ENCODE measurements at places on chromosomes 2 and 18.

GRCh38 chr2:239226677-239227581 lies 173.9 kb downstream of the HDAC4 start:
- no peak for DNase-seq

- DNase-seq: no peak
These were observed 33.4 kb upstream of the DPP4 start for GRCh38 chr2:162107361-162107901.

DNA sequence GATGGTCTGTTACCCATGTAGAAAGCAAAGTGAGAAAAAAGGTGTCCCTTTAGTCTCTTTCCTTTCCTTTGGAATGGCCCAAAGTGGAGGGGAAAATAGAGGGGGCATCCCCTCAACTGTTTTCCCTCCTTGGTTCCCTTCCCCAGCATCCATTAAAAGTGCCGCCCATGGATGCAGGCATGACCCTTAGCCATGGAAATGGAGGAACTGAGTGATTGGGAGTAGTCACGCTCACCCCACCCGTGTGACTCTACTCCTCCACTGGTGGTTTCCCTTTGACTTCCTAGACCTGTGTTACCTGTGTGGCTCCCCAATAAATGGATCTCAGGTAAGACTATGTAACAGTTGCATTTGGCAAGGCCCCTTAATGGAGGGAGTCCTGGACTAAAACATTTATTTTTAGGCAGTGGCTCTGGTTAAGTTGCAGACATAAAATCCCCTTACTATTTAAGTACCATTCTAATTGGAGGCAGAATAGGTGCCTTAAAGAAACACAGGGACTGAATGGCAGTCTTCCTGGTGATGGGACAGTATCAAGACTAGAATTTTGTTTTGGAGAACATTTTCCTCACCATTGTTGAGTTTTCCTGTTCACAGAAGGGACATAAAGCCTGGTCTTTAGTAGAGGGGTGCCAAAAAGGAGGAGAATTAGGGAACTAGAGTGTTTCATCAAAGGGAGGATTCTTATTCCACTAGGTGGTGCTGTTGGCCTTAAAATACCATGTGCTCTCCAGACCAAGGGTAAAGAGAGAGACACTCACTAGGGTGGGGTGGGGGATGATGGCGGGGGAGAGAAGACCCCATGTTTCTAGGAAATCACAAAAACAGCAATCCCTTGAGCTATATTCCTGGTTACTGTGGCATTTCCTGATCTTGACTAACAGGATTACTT lies 25.7 kb upstream of the PLA2R1 start:
- no peak for DNase-seq

DNA sequence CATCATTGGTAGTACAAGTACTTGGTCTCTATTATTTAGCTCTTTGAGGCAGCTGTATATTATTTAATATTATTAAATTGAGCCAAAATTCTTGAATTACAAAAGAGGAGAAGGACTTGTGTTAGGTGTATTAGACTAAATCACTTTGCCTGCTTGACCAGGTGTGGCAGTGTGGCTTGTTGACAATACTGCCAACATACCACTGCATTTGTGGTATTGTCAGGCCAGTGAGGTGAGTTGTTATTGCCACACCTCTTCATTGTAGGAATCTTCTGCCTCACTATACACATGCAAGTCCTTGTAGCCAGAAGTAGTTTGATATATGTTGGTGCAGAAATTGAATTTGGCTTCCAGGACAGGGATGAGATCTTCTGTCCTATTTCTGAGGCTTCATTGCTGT lies 40.5 kb downstream of the CYP20A1 start:
- DNase-seq: no peak

DNA sequence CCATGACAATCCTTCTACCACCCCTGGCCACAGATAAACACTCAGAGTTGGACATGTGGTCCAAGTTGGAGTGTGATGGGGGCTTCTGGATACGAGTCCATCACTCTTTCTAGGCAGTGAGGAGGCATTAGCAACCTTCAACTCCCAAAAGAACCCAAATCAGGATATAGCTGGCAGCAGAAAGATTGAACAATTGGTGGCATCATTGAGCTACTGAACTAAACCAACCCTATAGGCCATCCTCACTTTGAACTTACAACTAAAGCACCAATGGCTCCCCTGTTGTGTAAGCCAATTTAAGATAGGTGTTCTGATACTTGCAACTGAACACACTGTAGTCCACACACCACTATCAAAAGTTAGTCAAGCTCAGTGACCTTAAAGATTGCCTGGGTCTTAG lies 24.0 kb upstream of the MARCO start:
- no peak for DNase-seq

DNA sequence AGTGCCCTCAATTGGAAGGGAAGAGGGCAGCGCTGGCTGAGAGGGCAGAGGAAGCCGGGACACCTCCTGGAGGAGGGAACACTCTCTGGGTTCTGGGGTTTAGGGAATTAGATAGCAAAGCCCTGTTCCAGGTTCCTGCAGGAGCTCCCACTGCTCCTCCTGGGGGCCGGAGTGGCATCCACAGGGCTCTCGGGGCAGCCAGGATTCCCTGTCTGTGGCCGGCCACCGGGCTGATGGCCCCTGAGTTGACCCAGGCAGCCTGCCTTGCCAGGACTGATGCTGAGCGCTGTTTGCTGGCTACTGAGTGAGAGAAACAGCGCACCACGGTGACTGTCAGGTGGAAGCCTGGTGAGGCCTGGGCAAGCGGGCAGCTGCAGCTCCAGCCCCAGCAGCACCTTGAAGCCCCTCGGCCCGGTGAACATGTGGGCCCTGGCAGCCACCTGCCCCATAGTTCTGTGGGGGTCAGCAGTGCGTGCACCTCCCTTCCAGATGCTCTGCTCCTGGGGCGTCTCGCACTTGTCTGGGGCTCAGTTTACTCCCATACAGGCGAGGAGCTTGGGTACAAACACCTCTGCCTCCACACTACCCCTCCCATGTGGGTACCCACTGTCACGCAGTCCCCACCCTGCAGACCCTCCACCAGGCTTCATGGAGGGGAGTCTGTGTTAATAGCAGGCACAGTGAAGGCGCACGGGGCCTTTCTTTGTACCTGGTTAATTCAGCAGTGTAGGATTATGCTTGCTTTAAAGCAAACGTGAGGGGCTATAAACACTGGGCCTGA lies 7.7 kb upstream of the ALLC start:
- no peak for DNase-seq

- no peak for DNase-seq
These were observed 36.3 kb downstream of the ATP9B start for GRCh38 chr18:79105455-79105854.

GRCh38 chr2:240327566-240327965 lies 107.9 kb upstream of the GPC1 start:
- DNase-seq: no peak

GRCh38 chr2:204049635-204050034 lies 113.1 kb downstream of the ICOS start:
- no peak for DNase-seq

- DNase-seq: no peak
These were observed 86.2 kb downstream of the SMIM21 start for GRCh38 chr18:75341267-75341666.

DNA sequence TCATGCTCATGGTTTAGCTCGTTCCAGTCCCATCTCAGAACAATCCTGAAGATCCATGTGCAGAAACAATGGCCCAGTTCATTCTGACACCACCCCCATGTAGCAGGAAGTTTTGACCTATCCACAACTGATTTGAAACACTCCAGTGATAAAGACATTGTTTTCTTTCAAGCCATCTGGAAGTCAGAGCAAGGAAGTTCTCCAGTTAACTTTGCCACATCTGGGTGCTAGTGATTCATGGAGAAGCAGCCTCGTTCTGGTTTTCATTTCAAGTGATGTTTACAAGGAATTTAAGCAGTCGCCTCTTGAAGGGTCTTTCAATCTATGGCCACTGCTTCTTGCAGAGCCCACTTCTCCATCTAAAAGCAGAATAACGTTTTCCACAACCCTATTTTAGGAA lies 36.6 kb upstream of the TWIST2 start:
- DNase-seq: no peak

- no peak for DNase-seq
These were observed 116.0 kb downstream of the GALR1 start for GRCh38 chr18:77365667-77366066.

GRCh38 chr2:23388294-23388693 lies 3.3 kb downstream of the KLHL29 start:
- DNase-seq: no peak

DNA sequence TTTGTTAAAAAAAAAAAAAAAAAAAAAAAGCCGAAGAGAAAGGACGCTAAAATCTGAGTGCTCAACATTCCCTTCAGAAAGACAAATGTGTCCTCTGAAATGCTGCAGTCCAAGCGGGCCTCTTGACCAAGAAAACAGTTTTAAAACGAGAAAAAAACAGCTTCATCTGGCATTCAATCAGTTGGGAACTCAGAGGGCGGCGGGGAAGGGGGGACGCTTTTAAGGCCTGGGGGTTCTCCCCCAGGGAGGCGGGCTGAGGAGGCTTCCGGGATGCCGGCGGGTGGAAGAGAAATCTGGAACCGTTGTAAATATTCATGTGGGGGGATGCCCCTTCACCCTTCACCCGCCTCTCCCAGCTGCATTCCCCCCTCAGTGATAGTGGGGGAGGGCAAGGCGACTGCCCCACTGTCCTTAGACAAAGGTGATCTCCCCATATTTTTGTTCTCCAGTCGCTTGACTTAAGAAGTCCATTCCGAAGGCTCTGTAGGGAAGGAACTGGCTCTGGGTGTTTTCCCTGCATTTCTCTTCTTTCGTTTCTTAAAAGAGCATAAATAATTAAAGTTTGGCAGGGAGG lies 3.3 kb upstream of the HOXD11 start:
- DNase-seq: no peak

DNA sequence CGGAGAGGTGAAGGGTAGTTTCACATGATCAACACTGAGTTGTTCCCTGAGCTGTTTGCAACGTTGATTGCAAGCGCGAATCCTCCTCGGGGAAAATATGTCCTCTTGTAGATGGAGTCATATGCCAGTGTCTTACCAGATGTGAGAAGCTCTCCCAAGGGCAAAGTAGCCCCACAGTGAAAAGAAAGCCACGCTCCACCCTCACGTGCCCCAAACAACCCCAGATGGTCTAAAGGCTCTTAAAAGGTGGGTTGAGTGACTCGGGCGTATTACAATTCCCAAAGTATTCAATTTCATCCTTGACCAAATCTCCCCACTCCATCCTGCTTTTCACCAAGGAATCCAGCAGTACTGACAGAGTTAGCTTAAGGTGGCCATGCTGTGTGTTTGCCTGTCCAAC lies 332.1 kb upstream of the SOX11 start:
- no peak for DNase-seq

DNA sequence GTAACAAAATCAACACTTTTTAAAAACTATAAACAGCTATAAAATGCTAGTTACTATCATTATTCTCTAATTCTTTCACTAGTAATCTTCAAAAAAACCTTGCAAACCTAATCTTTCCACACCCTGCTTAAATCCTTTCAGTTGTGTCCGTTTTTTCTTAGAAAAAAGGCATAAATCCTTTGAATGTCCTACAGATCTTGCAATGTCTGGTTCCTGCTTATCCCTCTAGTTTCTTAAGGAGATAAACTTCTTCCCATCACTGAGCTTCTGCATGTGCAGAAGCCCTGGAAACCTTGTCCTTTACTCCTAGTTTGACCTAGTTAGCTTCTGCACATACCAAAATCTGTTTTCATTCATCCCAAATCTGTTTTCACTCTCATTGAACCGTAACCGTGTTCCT lies 1.3 kb upstream of the PNO1 start:
- DNase-seq: no peak

GRCh38 chr2:88560619-88561307 lies 66.5 kb downstream of the EIF2AK3 start:
- DNase-seq: no peak

DNA sequence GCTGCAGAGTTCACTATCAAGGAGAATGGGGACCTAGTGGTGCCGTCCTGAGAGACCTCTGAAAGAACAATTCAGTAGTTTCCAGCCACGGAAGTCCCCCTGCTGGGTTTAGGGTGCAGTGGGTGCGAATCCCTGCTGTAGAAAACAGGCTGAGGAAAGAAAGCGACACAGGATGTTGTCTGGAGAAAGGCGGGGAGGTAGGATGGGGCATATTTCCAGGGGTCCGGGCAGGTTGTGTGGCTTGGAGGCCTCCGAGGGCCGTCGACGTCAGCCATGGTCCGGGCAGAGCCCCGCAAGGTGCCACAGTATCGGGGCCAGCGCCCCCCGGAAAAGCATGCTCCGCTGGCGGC lies 807 bp upstream of the CREB1 start:
- DNase-seq: peak; percentile 71

DNA sequence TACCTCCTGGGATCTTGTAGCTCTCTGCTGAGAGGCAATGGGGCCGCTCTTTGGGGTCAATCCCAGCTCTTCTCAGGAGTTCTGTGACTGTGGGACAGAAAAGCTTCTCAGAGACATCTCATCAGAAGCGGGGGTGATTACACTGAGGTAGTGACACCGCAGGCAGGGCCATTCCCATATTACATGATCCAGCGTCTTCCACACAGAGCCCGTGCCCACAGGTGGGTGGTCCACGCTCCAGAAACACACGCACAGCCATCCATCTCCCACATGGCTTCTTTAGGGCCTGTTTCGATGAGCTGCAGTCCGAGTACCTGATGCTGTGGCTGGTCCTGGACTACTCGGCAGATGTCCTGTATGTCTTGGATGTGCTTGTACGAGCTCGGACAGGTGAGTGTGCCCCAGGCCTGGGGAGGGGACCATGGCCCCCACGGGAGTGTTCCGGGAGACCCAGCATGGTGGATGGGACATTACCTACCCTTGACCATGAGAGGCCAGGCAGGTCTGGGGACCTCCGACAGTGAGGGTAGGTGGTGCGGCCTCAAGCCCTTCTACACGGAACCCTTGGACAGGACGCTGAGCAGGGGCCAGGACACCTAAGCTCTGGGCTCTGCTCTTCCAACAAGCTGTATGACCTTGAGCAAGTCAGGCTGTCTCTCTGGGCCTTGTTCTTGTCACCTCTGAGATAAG lies 45.5 kb downstream of the CNGA3 start:
- DNase-seq: no peak

DNA sequence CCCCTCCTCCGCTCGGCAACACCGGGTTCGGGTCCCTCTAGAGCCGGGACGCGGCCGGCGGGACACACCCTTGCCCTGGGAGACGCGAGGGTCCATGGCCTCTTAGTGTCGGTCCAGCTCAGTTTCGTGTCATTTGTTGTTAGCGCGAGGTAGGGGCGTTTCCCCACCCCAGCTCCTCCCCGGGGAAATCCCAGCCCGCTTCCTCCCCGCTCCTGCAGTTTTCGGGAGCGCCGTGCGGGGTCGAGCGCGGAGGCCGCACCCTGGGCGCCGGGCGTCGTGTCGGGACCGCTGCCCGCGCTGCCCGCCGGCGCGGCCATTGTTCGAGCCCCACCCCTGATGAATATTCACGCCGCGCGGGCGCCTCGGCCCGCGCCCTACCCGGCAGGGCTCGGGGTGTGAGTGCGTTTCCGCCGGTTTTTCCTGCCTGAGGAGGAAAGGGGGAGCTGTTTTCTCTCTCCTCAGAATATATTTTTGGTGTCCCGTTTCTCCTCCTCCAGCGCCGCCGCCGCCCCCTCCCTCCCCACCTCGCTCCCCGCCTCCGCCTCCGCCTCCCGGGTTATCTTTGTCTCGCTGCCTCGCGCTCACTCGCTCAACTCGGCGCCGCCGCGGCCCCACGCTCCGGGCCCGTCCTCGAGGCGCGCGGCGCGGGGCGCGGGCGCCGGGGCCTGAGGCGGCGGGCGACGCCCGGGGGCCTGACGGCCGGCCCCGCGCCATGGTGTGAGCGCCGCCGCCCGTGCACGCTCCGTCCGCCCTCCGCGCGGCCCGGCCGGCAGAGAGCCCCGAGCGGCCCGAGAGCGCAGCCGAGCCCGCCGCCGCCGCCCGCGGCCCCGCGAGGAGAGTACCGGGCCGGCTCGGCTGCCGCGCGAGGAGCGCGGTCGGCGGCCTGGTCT lies at the start of gene MAP4K4:
Gene MAP4K4 (plus strand): TSS at position 584 of the 890 bp plus-strand sequence. CDS start 374 bp downstream, outside the sequence.
- peak; percentile 69 for DNase-seq

GRCh38 chr2:8803658-8804379 lies 33.6 kb downstream of the KIDINS220 start:
- DNase-seq: no peak

GRCh38 chr2:195270466-195271039 lies 386.5 kb upstream of the SLC39A10 start:
- no peak for DNase-seq
